ENCODE measurements at places on chromosomes 11 and 22. TPM values are rescaled to one million over a fixed set of nuclear protein-coding genes. Genes with fewer than 3 reads are reported as not detected.

Gene IFITM2
- total RNA-seq = 54.7 TPM

Gene CCDC34
- total RNA-seq = 5.7 TPM

Gene RBM14
- 40.4 TPM for total RNA-seq

DNA sequence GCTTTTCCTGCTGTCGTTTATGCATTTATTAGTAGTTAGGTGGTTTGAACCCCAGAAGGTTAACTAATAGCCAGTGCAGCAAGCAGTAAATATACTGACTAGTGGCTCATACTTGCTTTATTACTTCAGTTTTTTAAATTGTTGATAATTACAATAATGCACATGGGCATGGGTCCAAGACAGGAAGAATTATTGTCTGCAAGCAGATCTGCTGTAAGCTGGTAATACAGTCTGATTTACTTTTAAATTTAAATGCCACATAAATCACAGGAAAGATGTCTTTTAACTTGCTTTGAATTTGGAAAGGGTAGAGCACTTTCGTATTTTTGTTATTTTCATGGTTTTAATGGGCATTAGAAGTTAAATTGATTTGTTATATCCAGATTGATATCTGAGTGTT lies 27.1 kb downstream of the APLP2 start:
- DNase-seq = no peak

GRCh38 chr22:28791841-28792490 lies 8.4 kb downstream of the XBP1 start:
- DNase-seq = no peak

DNA sequence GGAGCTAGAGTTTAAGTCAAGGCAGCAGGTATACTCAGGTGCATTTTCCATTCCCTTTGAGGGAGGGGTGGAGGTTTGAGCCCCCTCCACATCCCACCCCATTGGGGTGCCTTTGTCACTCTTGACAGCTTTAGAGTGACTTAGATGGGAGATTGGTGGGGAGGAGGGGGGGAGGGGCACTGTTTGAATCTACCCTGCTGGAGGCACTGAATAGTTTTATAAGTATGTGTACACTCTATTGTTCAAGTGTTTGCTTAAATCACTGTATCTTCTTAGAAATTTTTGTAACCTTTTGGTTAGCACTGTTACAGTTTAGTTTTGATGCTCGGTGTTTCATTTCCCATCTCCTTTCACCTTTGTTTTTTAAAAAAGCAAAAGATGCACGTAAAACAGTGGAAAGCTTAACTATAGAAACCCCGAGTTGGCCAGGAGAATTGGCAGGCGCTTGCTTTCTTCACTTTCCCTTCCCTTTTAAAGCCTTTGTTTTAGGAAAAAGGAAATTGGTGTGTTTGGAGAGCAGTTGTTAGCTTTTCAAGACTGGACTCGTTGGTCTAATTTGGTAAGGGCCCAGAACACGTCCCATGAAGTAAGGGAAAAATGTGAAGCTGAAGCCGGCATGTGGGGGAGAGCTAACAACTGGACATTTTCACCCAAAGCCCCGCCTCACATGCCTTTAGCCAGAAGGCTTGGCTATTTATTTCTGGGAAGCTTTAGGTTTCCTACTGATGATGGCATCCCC lies 42.8 kb downstream of the TNRC6B start:
- DNase-seq = no peak

- DNase-seq = no peak
These were observed 264.2 kb downstream of the GRM5 start for GRCh38 chr11:88801484-88802123.
